Tracheal epithelial cell (primary cell): ENCODE measurements at places on chromosomes 2 and 18. TPM values are rescaled to one million over a fixed set of nuclear protein-coding genes. Genes with fewer than 3 reads are reported as not detected.

Gene UGT1A10
- total RNA-seq: not detected in 2 replicates

Gene REG3A
- not detected in 2 replicates for total RNA-seq

Gene ING5
- total RNA-seq: 16.4 TPM in 2 replicates

Gene TRIB2
- total RNA-seq: 10.6 and 11.5 TPM in 2 replicates

Gene ORC2
- 12.8 and 17.7 TPM in 2 replicates for total RNA-seq

Gene SLC25A12
- total RNA-seq: 11.1 and 14.1 TPM in 2 replicates

Gene CXCR4
- total RNA-seq: 0.48 TPM in 1 of 2 replicates, not detected in the other

Gene FOXD4L1
- under 0.01 TPM in 2 replicates for total RNA-seq

Gene DCDC2C
- total RNA-seq: not detected in 2 replicates
